ENCODE measurements at places on chromosomes 12 and 14. TPM values are rescaled to one million over a fixed set of nuclear protein-coding genes. Genes with fewer than 3 reads are reported as not detected.

The ABCD2 gene
- 0.09 TPM for total RNA-seq

The ANKRD33 gene
- total RNA-seq: 0.16 TPM

The NINJ2 gene
- 3.0 TPM for total RNA-seq

The P2RX7 gene
- total RNA-seq: 0.47 TPM

The HOXC6 gene
- 0.43 TPM for total RNA-seq

The C3AR1 gene
- total RNA-seq: not detected

The RNF212B gene
- total RNA-seq: not detected

The MGP gene
- 6.7 TPM for total RNA-seq

The C1R gene
- total RNA-seq: 637 TPM

The KRT77 gene
- not detected for total RNA-seq

The MDM1 gene
- total RNA-seq: 10.7 TPM

The GPATCH2L gene
- 64.7 TPM for total RNA-seq

The WSCD2 gene
- total RNA-seq: not detected

The INHBC gene
- total RNA-seq: not detected

The GPRC5D gene
- total RNA-seq: not detected

The HPD gene
- 0.60 TPM for total RNA-seq

The MMP17 gene
- 8.8 TPM for total RNA-seq

The SLC25A47 gene
- total RNA-seq: not detected

The PPP4R4 gene
- total RNA-seq: 0.34 TPM

The KRT83 gene
- total RNA-seq: not detected

The GLS2 gene
- total RNA-seq: 0.16 TPM

The ENDOU gene
- 0.09 TPM for total RNA-seq

The MIPOL1 gene
- total RNA-seq: 10.2 TPM

The CNOT2 gene
- 175 TPM for total RNA-seq

The KRT80 gene
- total RNA-seq: under 0.01 TPM

The FOXG1 gene
- 0.79 TPM for total RNA-seq

The MYH7 gene
- total RNA-seq: not detected

The POTEG gene
- total RNA-seq: not detected

The NPFF gene
- not detected for total RNA-seq

The CCDC175 gene
- total RNA-seq: not detected

The NID2 gene
- total RNA-seq: 166 TPM

The SUOX gene
- total RNA-seq: 13.1 TPM

The CLEC1A gene
- total RNA-seq: not detected

The MYH6 gene
- total RNA-seq: not detected

The ASCL1 gene
- not detected for total RNA-seq

The PPP4R3A gene
- 52.2 TPM for total RNA-seq

The ANG gene
- 3.9 TPM for total RNA-seq

The MLH3 gene
- 29.0 TPM for total RNA-seq

The ARMH4 gene
- total RNA-seq: 3.0 TPM

The CCDC184 gene
- 0.32 TPM for total RNA-seq

The SMOC1 gene
- total RNA-seq: 2.0 TPM

The MYF6 gene
- total RNA-seq: not detected

The DCAF5 gene
- 12.3 TPM for total RNA-seq

The LRRC10 gene
- not detected for total RNA-seq

The KSR2 gene
- total RNA-seq: not detected

The MYO1A gene
- under 0.01 TPM for total RNA-seq

The LTBP2 gene
- total RNA-seq: 74.4 TPM

The CELA1 gene
- total RNA-seq: not detected

The KRT74 gene
- total RNA-seq: not detected
